Lung microvascular endothelial cell (primary cell): ENCODE measurements at places on chromosomes 5 and 9. TPM values are rescaled to one million over a fixed set of nuclear protein-coding genes. Genes with fewer than 3 reads are reported as not detected.

DNA sequence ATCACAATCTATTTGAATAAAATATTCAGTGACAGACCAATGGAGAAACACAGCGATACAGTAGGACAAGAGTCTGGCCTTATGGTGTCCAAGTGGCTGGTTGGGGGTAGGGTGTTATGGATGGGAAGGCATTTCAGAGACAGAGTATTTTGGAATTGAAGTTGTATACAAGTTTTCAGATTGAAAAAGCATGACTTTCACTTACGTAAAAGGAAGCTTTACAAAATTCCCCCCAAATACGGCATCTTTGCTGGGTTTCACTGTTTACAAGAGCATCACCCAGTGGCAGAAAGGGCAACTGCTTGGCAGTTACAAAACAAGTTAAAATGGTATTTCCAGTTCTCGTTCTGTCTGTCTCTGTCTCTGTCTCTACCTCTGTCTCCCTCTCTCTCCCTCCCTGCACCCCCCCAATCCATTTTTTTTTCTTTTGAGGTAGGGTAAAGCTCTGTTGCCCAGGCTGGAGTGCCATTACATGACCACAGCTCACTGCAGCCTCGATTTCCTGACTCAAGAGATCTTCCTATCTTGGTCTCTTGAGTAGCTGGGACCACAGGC, 86.2 kb downstream of the PTPN3 start:
- DNase-seq = peak; percentile 41

- peak; percentile 44 for DNase-seq
Measured at GRCh38 chr5:59299006-59299405, 594.5 kb downstream of the PDE4D start.

DNA sequence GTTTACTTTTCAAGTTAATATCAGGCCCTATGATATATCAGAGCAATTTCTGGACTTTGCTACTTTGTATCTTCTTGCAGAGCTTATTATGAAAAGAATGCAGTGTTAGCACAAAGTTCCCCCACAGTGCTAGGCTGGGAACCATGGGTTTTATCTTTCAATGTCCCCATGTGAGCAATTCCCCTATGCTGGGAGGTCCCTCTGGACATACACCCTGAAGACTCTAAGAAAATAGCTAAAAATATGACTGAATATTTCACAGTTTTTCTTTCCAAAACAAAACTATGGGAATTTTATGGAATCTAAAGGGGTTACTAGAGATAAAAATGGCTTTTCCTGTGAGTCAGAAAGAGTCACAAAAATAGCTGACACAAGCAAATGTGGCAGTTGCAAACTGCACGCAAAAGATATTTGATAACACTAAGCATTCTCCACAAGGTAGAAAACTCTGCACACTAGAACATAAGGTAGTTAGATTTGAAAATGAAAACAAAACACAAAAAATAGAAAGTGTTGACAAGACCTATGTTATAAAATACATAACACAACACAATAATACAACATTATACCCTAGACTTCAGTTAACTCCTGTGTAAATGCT, 487.5 kb upstream of the GRIN3A start:
- DNase-seq = no peak

- DNase-seq = peak; percentile 97
Measured at GRCh38 chr5:149298842-149299404, 27.3 kb downstream of the AFAP1L1 start.

The ACSL6 gene
- total RNA-seq = 0.40 and 0.65 TPM in 2 replicates

The HTR1A gene
- not detected in 2 replicates for total RNA-seq

The NKD2 gene
- total RNA-seq = 0.22 and 0.79 TPM in 2 replicates

DNA sequence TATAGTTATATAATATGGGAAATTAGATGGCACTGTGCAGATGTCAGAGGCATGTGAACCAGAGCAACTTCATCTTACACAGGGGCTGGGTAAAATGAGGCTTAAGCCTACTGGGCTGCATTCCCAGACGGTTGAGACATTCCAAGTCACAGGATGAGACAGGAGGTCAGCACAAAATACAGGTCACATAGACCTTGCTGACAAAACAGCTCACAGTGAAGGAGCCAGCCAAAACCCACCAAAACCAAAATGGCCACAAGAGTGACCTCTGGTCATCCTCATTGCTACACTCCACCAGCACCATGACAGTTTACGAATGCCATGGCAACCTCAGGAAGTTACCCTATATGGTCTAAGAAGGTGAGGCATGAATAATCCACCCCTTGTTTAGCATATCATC, 479.4 kb downstream of the TLR4 start:
- no peak for DNase-seq

GRCh38 chr9:37675661-37676060, 24.9 kb downstream of the FRMPD1 start:
- DNase-seq = no peak

DNA sequence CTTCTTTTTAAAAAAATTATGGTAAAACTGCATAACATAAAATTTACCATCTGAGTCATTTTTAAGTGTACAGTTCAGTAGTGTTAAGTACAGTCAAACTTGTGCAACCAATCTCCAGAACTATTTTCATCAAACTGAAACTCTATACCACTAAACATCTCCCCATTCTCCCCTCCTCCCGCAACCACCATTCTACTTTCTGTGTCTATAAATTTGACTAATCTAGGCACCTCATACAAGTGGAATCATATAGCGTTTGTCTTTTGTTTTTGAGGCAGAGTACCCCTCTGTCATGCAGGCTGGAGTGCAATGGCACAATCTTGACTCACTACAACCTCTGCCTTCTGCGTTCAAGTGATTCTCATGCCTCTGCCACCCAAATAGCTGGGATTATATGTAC, 24.0 kb upstream of the EBF1 start:
- DNase-seq = no peak

The STING1 gene
- total RNA-seq = 18.7 and 51.9 TPM in 2 replicates

The SEMA5A gene
- total RNA-seq = under 0.01 and 0.44 TPM in 2 replicates

DNA sequence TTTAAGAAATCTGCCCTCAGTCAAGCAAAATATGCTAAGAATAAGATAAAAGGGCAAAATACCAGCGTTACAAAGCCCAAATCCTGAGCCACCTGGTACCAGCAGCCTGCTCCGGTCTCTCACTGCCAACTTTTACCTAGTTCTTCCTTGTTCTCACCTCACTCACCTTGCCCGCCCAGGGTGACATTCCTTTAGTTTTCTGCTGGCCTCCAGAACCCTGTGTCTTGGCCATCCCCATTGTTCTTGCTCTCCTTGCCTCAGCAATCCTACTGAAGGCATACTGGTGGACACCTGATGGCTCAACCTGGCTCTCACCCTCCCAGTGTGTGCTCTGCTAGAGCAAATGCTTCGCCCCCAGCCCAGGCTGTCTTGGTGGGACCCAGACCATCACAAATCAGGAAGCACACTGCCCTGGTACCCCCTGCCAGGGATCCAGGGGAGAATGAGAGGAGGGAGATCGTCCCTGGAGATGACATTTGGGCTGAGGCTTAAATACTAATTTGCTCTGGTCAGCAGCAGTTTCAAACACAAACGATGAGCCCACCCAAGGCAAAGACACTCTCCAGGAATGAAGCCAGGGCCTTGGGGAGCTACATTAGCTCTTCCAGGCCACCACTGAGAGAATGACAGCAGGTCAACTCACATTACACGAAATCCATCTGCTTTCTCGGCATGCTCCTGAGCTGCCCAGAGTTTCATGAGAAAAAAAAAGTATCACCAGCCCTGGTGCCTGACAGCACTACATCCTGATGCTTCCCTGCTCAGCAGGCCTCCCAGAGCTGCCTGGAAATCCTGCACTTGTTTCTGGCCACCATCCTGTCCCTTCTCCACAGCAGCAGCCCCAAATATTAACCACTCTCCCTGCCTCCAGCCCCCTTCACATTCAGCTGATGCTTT, 12.2 kb upstream of the SEPTIN8 start:
- DNase-seq = no peak

GRCh38 chr5:95822542-95823181, at the start of gene GLRX:
Gene GLRX (minus strand): TSS chr5:95822726. CDS start chr5:95822662, 64 bp downstream.
- DNase-seq = peak; percentile 77

GRCh38 chr5:177565046-177565445, 10.7 kb upstream of the FAM193B start:
- no peak for DNase-seq

GRCh38 chr9:26735160-26735559, 157.4 kb downstream of the CAAP1 start:
- DNase-seq = no peak

- no peak for DNase-seq
Measured at GRCh38 chr5:1666221-1666620, 133.4 kb downstream of the MRPL36 start.

DNA sequence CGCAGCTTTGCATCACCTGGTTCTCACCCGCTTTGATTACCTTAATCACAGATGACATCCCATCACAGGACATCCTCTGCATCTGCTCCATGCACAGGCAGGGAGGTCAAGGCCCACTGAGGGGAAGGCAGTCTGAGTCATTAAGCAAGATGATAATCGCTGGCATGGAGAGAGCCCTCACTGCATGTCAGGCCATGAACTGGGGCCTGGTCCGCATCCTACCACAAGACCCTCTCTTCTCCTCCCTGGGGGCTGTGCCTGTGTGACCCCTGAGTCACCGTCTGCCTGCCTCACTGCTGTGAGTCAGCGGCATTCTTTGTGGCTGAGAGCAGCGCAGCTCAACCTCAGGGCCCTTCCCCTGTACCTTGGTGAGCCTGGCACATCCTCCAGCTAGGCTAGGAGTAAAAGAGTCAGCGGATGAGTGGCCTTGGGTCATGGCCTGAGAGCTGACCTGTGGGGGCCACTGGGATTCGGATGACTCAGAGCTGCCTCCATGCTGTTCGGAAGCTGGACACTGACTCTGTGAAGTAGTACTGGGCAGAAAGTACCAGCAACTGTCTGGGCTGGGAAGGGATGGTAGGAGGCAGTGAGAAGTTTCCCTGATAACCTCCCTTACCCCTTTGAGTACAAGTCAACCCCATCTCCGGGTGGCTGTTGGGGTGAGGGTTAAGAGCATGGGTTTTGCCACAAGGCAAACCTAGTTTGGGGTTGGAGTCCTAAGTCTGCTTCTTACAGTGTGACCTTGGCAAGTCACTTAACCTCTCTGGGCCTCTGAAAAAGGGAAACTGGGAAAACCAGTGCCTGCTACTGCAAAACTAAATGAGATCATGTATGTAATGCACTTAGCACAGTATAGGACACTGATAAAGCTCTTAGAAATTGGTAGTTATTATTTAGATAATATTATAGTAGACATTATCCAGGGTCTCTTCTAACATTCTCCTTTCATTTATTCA, 14.6 kb upstream of the ARSI start:
- peak; percentile 85 for DNase-seq

The LCN1 gene
- total RNA-seq = not detected in 2 replicates

DNA sequence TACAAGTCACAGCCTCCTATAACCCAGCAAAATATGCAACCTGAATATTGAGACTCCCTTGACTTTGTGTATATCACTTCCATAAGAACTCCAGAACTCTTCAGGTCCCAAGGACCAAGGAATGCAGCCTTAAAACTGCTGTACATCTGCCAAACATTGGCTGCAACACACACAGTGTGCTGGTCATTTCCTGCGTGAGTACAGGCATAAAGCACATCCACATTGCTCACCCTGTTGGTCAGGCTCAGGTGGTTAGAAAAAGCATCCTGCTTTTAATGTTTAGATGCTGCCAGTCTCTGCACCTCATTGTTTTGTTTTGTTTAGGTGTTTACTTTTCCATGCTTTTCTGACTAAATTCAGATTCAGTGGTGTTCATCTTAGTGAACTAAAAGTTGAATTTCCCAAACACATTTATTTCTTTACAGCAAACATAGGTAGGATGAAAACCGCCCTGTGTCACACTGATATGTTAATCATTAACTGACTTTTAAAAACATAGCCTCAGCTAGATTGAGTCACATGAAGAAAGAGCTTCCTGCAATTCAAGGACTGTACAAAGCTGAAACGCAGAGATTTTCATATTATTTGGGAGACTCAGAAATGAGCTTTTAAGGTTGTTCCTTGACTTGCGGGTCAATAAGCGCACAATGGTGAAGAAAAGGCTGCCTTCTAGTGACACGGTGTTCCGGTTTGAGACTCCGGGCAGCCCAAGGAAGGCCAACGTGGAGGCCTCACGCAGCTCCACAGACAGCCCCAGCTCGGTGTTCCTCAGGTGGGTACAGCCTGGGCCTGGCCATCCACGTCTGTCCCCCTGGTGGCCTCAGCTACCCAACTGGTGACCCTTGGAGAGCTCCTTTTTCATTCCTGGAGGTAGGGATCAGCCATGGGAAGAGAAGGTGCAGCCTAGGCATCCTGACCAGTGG, 52.2 kb upstream of the GRAMD2B start:
- DNase-seq = no peak

The ANKS6 gene
- 6.3 and 7.3 TPM in 2 replicates for total RNA-seq

The ANKRD31 gene
- total RNA-seq = not detected in 2 replicates

The RNF224 gene
- under 0.01 TPM in 1 of 2 replicates, not detected in the other for total RNA-seq

GRCh38 chr9:92718086-92719001, 46.3 kb downstream of the BICD2 start:
- DNase-seq = no peak

DNA sequence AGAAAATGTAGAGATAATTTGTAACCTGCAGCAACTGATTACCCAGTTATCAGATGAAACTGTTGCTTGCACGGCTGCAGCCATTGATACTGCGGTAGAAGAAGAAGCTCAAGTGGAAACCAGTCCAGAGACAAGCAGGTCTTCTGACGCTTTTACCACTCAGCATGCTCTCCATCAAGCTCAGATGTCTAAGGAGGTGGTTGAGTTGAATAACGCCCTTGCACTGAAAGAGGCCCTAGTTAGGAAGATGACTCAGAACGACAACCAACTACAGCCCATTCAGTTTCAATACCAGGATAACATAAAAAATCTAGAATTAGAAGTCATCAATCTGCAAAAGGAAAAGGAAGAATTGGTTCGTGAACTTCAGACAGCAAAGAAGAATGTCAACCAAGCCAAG, 1.7 kb downstream of the KIF4B start:
- DNase-seq = no peak

DNA sequence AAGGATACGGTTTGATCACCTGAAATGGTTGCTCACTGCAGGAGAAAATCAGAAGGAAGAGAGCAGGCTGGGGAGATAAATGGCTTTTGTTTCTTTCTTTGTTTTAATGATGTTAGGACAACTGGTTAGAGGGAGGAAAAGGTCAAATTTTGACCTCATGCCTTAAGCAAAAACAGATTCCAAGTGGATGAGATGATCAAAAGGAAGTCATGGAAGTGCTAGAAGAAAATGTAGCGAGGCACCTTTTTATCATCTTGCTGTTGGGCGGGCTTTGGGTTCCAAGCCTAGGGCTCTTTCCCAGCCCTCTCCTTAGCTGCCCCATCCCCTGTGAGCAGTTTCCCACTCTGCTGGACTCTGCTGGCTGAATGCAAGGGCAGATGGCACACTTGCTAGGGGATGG, 127.9 kb downstream of the ADAMTS2 start:
- no peak for DNase-seq

The PCDHA8 gene
- under 0.01 TPM in 1 of 2 replicates, not detected in the other for total RNA-seq

- DNase-seq = peak; percentile 33
Measured at GRCh38 chr9:137085920-137086530, 760 bp upstream of the MAN1B1 start.

The NTNG2 gene
- total RNA-seq = 0.40 and 1.1 TPM in 2 replicates

GRCh38 chr5:54517512-54518145, at the start of gene SNX18:
Gene SNX18 (plus strand): TSS chr5:54517759. CDS start chr5:54517953, 194 bp downstream.
- DNase-seq = peak; percentile 96

GRCh38 chr5:112968411-112969106, 8.0 kb upstream of the DCP2 start:
- DNase-seq = no peak
